ENCODE measurements at places on chromosomes 2 and 18.

DNA sequence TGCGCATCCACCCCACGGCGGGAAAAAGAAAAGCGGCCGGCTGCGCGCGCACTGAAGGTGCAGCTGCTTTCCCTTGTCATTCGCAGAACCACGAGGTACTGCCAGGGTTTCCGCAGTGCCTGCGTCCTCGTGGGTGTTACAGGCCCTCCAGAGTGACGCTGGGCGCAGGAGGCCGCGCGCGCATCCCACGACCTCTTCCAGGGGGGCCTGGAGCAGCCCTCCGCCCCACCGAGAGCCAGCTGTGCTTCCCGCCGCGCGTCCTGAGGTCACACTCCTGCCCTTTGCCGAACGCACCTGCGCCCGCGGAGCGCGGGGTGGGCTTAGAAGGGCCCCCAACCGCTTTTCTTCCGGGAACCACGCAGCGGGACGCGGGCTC is 378 bp upstream of the IAH1 start:
- no peak for DNase-seq

DNA sequence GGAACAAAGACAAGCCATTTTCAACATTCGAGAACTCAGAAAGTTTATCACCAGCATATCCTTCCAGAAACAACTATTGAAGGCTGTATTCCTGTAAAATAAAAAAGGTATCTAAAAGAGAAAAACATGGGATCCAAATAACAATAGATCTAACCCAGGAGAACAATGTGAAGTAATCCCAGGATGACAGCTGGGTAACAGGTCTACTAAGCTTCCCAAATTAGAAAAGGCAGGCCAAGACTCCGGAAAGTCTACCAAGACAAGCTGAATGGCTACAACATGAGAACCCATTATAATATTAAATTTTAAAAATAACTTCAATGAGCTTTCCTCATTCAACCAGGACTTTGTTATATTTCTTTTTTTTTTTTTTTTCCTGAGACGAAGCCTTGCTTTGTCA is 6.5 kb downstream of the PIAS2 start:
- no peak for DNase-seq

DNA sequence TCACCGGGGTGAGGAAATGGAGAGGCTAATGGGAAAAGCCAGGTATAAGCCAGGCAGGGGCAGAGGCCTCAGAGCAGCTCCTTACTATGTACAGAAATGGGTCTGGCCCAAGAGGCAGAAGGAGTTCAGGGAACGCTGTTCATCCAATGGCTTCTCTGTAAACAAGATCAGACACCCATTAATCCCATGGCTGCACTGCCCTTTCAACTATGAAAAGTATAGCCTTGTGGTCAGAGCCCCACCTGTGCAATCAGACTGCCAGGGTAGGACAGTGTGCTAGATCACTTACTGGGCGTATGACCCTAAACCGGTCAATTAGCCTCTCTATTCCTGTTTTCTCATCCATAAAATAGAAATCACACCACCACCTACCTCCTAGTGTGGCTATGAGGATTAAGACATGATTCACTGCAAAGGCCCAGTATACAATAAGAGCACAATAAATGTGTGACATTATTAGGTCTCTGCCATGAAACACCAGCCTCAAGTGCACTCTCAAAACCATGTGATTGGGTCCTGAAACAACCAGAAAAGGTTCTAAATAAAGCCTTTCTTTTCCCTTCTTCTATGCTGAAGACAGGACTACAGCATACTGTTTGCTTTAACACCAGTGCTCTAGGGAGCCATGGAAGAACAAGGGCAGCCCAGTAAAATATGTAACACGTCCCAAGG is 4.4 kb downstream of the ANKRD44 start:
- DNase-seq = no peak

- no peak for DNase-seq
These were observed 108.7 kb downstream of the MAP3K20 start for GRCh38 chr2:173184031-173185004.

DNA sequence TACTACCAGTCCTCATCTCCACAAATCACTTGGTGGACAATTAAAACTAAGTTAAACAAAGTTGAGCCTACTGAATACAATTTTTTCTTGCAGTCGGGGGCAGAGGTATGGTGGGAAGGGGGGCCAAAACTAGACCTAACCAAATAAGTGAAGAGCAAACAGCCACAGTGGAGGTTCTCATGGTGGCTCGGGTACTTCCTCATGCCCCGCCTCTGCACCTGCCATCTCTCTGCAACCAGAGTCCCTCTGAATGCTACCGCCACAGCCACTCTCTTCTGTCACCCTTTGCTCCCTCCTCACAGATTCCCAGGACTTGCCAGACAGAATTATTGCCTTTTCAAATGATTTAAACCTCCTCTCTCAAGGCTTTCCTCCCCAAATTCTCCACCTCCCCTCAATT is 204.2 kb downstream of the TMEM247 start:
- no peak for DNase-seq

DNA sequence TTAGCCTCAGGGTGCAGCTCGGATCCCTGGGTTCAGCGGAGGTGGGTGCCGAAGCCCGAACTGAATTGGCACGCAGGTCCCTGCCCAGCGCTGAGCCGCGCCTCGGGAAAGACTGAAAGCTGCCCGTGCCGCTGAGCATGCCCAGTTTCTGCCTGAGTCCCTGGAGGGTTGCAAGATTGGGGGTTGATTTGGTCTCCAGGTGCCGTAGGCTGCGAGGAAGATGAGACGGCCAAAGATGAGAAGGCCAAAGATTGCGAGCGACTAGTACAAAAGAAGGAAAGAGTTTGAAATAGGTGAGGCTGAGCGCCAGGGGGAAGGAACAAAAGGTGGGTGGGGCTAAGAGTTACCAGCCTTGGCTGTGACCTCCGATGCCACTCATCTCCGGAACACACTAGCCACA is 852 bp upstream of the KCNH7 start:
- DNase-seq = no peak

DNA sequence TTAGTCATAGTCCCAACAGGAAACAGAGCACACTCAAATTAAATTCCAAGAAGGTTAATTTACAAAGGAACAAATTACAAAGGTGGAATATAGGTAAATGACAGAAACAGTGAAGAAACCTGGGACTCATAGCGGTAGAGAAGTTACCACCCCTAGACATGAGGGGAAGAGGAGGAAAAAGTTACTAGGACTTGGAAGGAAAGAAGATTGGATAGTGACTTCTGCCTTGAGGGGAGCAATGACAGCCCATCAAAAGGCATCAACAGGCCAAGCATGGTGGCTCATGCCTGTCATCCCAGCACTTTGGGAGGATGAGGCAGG is 2.4 kb upstream of the PDE11A start:
- no peak for DNase-seq

- no peak for DNase-seq
These were observed 43.9 kb downstream of the SOX11 start for GRCh38 chr2:5736050-5736449.

- DNase-seq = no peak
These were observed 159.2 kb downstream of the DTNB start for GRCh38 chr2:25514043-25514637.

DNA sequence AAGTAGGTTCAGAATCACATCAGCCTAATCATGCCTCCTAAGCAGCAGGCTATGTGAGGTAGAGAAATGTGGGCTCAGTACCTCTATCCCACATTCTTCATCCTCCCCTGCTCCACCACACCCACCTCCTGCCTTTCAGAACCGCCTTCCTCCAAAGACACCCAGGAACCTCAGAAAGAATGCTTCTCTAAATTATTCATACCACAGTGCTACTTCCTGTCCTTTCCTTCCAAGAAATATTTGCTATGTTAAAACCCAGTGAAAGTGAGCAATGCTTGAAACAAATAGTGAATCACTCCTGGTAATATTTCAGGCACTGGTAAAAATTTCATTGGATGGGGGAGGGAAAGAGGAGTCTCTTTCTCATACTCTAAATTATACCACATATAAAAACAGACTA is 24.0 kb upstream of the CREB1 start:
- no peak for DNase-seq

DNA sequence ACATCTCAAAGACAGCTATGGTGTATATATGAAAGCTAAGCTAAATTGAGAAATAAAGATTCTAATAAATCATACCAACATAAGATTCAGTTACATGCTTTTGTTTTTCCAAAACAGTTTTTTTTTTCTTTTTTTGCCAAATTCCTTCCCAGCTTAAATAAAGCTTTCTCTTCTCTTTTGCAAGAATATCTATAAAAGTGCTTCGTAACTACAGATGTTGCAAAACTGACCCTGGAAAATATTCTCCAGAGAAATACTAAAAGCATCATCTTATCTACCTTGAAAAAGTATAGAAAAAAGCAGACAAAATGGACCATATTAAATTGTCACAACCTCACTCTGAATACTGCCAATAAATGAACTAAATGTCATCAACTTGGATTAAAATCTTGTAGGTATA is 38.7 kb downstream of the FANCL start:
- no peak for DNase-seq

- DNase-seq = no peak
These were observed 37.0 kb downstream of the CTIF start for GRCh38 chr18:48575658-48576456.

GRCh38 chr18:37657493-37657892 is 91.9 kb upstream of the CELF4 start:
- DNase-seq = no peak

DNA sequence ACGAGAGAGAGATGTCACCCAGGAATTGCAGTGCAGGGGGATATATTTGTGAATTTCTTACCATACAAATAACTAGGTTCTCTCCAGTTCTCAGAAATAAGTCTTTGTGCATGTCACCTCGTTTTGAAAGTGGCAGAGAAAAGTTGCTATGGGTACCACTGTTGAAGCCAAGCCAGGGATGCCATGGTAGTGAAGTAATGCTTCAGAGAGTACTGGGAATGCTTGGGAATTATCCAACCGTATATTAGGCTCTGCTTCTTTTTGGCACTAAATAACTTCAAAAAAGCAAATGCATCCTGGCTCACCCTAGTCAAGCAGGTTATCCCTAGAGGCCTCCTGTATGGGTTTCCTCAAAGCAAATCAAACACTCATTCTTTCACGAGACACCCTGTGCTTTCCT is 50.7 kb upstream of the DDX18 start:
- DNase-seq = no peak

- no peak for DNase-seq
These were observed 220.4 kb downstream of the VAPA start for GRCh38 chr18:10134204-10134603.

DNA sequence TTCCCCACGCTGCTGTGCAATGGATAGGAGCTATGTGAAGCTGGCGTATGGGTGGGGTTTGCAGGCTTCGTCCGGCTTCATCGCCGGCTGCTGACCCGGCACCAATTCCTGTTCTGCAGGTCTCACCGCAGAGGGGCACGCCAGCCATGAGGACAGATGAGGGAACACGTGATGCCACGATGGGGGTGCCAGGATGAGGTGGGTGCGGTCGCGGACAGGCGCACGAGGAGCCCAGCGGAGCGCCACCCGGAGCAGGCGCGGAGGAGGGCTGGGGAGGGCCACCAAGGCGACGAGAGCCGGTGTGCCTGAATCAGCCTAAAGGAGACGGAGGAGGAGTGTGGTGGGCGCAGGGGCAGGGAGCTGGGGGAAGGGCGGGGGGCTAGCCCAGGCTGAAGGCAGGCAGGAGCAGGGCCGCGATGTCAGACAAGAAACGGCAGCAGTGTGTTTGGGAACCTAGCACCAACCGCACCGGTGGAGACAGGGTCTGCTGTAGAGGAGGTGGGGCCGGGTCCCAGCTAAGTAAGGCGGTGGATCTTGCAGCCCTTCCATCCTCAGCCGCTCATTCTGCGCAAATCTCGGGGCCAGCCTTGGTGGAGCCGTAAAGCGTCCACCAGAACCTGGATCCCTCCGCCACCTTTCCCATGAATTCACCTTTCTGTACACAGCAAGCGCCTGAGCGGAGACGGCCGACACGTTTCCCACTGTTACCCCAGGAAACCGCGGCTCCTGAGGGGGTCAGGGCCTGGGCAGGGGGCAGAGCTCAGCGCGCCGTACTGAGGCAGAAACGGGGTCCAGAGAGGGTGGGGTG is 17.0 kb upstream of the CD8A start:
- DNase-seq = peak; percentile 62

DNA sequence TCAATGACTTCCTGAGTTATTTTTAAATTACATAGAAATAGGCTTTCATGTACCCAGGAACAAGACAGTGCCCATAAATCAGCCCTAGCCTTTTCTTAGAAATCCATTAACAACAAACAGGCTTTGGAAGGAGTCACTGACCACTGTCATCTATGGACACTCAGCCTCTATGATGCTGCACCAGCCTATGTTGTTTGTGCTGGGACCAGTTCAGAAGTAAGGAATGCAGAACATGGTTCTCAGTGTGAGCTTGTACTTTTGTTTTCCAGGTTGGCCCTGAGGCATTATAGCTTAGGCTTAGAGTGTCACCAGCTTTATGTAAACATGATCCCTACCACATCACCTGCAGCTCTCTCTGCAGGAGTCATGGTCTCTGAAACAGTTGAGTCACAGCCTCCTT is 335.7 kb upstream of the CDH7 start:
- no peak for DNase-seq

DNA sequence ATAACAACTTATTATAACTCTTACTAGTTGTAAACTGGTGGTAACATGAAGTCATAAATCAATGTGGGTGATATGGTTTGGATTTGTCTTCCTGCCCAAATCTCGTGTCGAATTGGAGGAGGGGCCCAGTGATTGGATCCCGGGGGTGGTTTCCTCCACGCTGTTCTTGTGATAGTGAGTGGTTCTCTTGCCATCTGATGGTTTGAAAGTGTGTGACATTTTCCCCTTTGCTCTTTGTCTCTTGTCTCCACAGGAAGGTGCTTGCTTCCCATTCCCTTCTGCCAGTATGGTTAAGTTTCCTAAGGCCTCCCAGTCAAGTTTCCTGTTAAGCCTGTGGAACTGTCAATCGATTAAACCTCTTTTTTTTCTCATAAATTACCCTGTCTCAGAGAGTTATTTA is 321.6 kb downstream of the DSEL start:
- DNase-seq = no peak

DNA sequence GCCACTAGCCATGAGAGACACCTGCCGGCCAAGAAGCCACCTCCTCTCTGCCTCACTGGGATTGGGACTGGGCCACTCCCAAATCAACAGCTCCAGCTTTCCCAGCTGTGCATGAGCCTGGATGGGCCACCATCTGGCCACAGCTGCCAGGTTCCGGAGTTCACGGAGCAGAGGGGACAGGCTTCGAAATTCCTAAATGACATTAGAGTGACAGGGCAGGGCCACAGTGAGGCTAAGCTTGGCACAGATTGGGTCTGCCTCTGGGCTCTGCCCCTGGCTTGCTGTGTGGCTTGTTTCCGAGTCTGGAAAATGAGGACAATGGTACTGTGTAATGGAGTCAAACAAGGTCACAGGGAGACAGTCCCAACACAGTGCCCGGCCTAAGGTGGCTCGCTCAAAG is 6.5 kb downstream of the DIPK1C start:
- DNase-seq = no peak

DNA sequence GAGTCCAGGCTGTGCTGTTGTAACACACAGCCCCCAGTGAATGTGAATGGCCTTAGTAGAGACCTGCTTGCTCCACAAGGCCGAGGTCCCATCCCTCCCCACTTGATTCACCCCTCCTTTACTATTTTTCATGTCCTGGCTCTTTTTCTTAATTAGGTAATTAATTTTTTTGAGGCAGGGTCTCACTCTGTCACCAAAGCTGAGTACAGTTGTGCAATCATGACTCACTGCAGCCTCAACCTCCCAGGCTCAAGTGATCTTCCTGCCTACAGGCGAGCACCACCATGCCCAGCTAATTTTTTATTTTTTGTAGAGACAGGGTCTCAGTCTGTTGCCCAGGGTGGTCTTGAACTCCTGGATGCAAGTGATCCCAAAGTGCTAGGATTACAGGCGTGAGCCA is 19.3 kb downstream of the FBLN7 start:
- DNase-seq = no peak

- no peak for DNase-seq
These were observed 1.6 kb downstream of the FEV start for GRCh38 chr2:218983263-218983933.

- no peak for DNase-seq
These were observed 62.3 kb upstream of the MAP4K3 start for GRCh38 chr2:39499336-39499735.
